ENCODE measurements at places on chromosomes 5 and 9. TPM values are rescaled to one million over a fixed set of nuclear protein-coding genes. Genes with fewer than 3 reads are reported as not detected.

GRCh38 chr9:94867842-94868312 lies 141.4 kb downstream of the AOPEP start:
- H3K4me3 ChIP-seq, result no peak overlapping the region
- H3K27me3 ChIP-seq, result no peaks in the 10 kb centered on the region
- H3K36me3 ChIP-seq, result no peaks in the 10 kb centered on the region
- H3K27ac ChIP-seq, result peak overlapping the region; percentile 86
- no peak for DNase-seq

GRCh38 chr9:130824643-130825350 lies 10.3 kb upstream of the ABL1 start:
- no peak overlapping the region for H3K4me3 ChIP-seq
- no peak for DNase-seq
- H3K27ac ChIP-seq, result peak overlapping the region; percentile 74
- no peaks in the 10 kb centered on the region for H3K36me3 ChIP-seq
- no peaks in the 10 kb centered on the region for H3K27me3 ChIP-seq

DNA sequence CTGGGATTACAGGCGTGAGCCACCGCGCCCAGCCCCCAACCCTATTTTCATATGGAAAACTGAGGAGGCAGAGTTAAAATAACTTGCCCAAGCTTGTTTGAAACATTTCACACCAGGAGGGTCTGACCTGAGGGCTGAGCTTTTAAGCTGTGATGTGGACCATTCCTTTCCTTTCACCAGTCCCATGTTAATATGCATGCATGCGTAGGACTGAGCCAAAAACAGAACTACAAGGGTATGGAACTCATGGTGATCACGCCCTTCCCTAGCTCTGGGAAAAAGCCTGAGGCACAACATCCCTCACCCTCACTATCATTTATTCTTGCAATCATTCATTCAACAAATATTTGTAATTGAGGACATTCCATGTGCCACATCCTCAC lies 87.4 kb upstream of the FAM169A start:
- no peaks in the 10 kb centered on the region for H3K36me3 ChIP-seq
- H3K27me3 ChIP-seq, result no peaks in the 10 kb centered on the region
- H3K27ac ChIP-seq, result no peak overlapping the region
- no peak overlapping the region for H3K4me3 ChIP-seq
- DNase-seq, result no peak

- no peak overlapping the region for H3K4me3 ChIP-seq
- H3K27me3 ChIP-seq, result no peaks in the 10 kb centered on the region
- no peak for DNase-seq
- H3K27ac ChIP-seq, result no peak overlapping the region
- no peaks in the 10 kb centered on the region for H3K4me1 ChIP-seq
Measured at GRCh38 chr5:155485386-155485785, 471.8 kb downstream of the KIF4B start.

DNA sequence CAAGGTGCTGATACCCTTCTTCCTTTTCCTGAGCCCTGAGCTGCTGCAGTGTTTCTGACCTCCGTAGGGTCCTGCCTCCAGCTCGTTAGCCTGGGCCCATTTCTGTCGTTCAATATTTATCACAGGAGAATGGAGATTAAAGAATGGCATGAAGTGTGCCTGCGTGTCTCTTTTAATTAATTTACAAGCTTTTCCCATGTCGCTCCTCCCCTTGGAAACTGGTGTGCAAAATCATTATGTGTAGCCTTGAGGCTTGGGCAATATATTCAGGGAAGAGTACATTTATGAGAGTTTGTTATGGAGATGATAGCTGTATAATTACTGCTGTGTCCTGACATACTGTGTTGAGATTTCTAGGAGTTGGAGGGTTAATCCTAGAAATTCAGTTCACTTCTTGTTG lies 99.7 kb downstream of the PCSK5 start:
- H3K36me3 ChIP-seq, result peaks cover 6% of the 10 kb centered on the region
- no peak for DNase-seq
- no peaks in the 10 kb centered on the region for H3K4me1 ChIP-seq
- H3K4me3 ChIP-seq, result no peak overlapping the region
- H3K27me3 ChIP-seq, result no peaks in the 10 kb centered on the region
- H3K27ac ChIP-seq, result no peak overlapping the region

FAT2 gene
- 0.41 TPM for total RNA-seq

GRCh38 chr5:1463326-1464095 lies 18.3 kb upstream of the SLC6A3 start:
- no peaks in the 10 kb centered on the region for H3K27me3 ChIP-seq
- no peak for DNase-seq
- no peaks in the 10 kb centered on the region for H3K4me1 ChIP-seq
- H3K4me3 ChIP-seq, result no peak overlapping the region

DNA sequence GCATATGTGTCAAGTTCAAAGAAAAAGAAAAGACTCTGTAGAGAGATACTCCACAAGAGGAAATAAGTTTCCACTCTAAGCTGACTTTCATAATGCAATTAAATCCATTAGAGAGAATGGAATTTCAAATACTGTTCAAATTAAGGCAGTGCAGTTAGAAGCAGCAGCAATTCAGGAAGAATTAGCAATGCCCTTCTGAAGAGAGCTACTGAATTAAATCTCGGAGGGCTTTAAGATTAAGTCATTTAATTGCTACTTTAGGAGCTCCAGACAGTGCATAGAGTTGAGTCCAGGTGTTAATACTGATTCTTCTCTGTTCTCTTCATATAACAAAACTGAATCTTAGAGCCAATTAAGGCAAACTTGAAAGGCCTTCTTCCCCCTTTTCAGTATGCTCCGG lies 8.5 kb downstream of the CDH12 start:
- no peak overlapping the region for H3K27ac ChIP-seq
- DNase-seq, result no peak
- no peak overlapping the region for H3K4me3 ChIP-seq

TLX3 gene
- not detected for total RNA-seq

Data from upper lobe of right lung (tissue), 1 donor.